ENCODE measurements at places on chromosomes 7 and 10.

DNA sequence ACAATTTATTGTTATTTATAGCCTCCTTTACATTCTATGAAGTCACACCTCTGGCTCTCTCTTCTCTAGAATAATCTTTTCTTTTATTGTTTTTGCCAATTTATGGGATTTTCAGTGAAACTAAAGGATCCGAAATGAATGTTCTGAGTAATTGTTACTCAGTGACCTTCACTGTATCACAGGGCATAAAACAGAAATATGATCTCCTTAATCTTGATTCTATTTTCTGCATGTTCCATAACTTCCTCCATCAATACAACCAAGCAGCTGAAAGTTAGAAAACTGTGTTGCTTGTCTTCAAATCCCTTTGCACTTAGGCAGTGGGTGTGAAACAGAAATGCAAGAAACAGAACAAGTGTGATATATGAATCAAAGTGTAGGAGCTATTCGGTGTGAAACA lies 57.4 kb upstream of the FERD3L start:
- H3K27me3 ChIP-seq = no peaks in the 10 kb centered on the region
- H3K36me3 ChIP-seq = no peaks in the 10 kb centered on the region
- no peak for DNase-seq
- H3K4me1 ChIP-seq = no peaks in the 10 kb centered on the region
- H3K4me3 ChIP-seq = no peak overlapping the region

DNA sequence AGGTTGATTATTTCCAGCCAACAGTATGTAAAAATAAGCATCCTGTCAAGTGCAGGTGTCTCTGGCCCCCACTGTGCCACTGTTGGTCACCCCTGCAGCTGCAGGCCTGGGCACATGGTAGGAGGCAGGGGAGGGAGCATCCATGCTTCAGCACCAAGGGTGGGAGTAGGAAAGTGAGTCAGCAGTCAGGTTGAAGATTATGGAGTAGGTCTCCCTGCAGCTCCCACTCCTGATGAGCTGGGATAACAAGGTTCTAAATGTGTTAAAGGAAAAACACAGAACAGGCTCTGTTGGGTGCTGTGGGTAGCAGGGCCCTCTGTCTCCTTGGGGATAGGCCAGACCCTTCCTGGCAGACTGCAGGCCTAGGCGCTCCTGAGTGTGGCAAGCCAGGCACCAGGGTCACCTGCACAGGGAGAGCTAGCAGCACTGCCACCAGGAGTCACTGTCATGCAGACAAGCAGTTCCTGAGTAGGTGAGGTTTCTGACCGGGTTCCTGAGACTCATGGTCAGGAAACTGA lies 59.3 kb downstream of the NUDCD3 start:
- no peak for DNase-seq
- H3K36me3 ChIP-seq = peaks cover 18% of the 10 kb centered on the region
- no peak overlapping the region for H3K4me3 ChIP-seq

- H3K27ac ChIP-seq = no peak within 1 kb of the TSS
- H3K4me1 ChIP-seq = no peaks in the 10 kb centered on the region
- H3K27me3 ChIP-seq = peaks cover 9% of the 10 kb centered on the region
- no peak within 1 kb of the TSS for H3K4me3 ChIP-seq
- H3K36me3 ChIP-seq = no peaks in the 10 kb centered on the region
These were observed at the start of gene DDC for GRCh38 chr7:50564640-50565558. Gene DDC (minus strand): TSS chr7:50565405. CDS start chr7:50544085, 21,320 bp downstream.

DNA sequence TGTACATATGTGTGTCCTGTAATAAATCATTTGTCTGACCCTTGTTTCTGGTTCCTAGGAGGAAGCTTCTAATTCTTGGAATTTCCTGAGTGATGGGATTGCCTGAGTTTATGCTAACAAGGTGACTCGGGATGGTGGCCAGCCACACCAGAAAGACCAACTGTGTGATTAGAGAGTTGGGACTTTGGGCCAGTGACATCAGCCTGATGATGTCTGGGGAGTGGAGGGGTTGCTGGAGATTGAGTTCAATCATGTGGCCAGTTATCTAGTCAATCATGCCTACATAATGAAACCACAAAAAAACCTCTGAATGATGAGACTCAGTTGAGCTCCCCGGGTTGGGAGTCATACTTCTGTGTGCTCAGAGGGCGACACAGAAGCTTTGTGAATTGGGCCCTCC lies 23.5 kb upstream of the CARD11 start:
- H3K27ac ChIP-seq = peak overlapping the region; percentile 59
- peak; percentile 38 for DNase-seq
- no peaks in the 10 kb centered on the region for H3K27me3 ChIP-seq
- peaks cover 20% of the 10 kb centered on the region for H3K36me3 ChIP-seq
- H3K4me3 ChIP-seq = peak overlapping the region; percentile 43
